ENCODE measurements at places on chromosomes 6 and 20.

GRCh38 chr6:136745300-136745699 lies 47.0 kb downstream of the MAP3K5 start:
- DNase-seq: no peak

GRCh38 chr6:6922166-6922565 lies 185.6 kb upstream of the RREB1 start:
- DNase-seq: no peak

DNA sequence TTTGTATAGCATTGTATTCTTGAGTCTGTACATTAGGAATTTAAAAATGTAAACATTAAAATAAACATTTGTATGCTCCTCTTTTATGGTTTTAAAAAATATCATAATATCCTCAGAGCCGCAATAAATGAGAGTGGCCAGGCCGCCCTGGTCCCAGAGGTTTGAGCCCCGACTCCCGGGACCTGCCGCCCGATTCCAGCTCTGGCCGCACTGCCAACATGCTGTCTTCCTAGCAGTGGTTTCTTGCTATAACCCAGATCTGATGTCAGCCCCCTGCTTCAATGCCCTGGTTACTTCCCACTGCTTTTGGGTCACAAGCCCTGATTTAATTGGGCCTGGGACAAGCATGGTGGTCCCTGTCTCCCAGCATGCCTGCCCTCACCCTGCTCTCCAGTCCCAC lies 5.4 kb upstream of the ARID1B start:
- no peak for DNase-seq

DNA sequence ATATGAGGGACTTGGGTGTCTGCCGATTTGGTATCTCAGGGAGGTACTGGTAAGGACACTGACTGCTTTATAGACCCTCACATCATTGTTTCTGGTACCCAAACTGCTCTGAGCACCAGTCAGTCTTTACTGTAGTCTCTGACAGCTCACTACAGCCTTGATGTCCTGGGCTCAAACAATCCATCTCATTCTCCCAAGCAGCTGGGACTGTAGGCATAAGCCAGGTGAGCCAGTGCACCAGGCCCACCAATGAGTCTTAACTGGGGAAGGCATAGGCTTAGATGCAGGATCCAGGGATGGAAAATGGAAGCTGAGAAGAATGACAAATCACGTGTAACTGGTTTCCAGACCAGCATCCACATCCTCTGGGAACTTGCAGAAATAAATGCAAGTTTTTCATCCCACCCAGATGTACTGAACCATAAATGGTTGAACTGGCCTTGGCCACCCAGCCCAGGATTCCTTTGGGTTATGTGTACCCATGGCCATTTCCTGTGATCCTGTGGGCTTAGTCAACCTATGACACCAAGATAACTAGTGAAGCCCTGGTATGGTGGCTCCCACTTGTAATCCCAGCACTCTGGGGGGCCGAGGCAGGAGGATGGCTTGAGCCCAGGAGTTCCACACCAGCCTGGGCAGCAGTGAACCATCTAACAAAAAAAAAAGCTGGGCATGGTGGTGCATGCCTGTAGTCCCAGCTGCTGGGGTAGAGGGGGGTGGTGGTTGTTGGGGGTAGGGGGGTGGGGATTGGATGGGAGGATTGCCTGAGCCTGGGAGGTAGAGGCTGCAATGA lies 5.8 kb downstream of the TUBB start:
- DNase-seq: no peak

GRCh38 chr20:5078399-5078958 lies 41.3 kb downstream of the PCNA start:
- peak; percentile 53 for DNase-seq

DNA sequence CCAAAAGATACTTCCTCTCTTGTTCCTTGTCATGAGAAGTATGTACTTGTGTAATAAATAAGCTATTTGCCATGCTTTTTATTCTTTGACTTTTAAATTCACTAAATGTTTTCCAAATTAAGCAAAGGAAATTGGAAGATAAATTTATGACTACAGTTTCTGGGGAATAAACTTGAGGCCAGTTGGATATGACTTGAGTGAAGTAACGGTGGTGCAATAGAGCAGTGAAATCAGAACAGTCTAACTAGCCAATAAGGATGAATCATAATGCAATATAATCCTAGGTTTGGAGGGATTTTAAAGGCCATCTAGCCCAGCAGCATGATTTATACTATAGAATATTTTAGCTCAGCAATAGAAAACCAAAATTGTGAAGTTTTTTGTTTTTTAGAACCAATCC lies 183.8 kb upstream of the TCF21 start:
- DNase-seq: no peak

DNA sequence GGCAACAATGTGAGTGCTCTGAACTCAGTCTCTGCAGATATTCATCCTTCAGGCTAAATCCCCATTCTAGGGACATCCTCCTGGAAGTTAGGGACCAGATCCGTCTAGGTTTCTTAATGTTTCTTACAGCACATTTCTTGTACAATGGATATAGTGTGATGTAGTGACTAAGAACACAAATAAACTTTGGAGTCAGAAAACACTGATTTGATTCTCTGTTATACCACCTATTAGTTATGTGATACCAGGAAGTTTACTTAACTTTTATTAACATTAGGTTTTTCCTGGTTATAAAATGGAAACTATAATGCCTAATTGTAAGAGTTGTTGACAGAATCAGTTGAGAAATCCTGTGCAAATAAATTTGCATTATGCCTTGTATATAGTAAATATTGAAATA lies 57.6 kb upstream of the KCNQ5 start:
- DNase-seq: no peak

DNA sequence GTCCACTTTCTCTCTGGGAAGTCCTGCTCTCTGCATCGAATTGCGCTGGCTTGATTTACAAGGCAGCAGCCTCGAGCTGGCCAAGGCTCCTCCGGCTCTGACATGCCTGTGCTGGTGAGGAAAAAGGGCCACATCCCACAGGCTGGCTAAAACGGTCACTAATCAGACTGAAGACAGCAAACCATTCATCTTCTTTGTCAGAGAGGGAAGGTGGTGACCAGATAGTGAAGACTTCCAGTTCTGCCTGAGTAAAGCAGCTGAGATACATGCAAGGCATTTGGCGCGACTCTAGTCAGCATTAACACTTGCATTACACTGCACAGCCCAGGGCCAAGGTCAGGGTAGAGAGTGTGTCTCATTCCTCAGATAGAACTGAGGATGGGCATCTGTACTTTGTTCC lies 203.2 kb upstream of the MAP3K7 start:
- no peak for DNase-seq

- peak; percentile 48 for DNase-seq
Observed at GRCh38 chr6:31399589-31400466, 3.6 kb upstream of the MICA start.

DNA sequence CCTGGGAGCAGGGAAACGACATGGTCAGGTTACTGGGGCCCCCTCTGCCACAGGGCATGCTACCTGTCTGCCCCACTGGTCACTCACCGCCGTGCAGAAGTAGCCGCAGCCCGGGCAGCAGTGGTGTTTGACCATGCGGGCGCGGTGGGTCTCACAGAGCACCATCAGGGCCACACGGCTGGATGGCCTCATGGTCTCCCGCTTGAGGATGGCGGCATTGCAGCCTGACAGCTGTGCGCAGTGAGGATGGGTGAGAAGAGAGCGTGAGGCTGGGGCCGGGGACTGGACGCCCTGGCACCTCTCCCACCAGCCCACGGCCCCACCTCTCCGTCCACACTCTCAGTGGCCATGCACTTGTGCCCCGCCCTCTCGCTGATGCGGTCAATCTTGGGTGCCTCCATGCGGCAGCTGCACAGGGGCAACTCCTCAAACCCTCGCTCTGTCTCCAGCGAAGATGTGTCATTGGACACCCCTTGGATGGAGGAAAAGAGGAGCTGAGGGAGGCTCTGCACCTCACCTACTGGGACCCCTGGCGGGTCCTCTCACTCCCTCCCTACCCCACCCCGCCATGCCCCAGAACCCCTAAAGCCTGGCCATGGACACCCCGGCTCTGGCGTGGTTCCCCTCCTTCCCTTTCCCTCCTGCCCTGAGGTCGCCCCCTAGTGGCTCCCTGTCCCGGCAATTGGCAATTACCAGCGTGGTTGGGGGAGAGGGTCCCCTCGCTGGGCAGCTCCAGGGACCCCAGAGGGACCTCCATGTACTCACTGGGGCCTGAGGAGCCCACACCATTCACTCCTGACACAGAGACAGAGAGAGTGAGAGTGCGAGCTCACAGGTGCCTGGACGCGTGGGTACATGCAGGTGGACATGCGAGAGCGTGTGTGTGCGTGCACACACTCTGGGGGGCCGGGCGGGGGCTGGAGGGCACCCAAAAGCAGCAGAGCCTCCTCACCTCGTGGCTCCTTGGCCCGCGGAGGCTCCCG lies 8.9 kb downstream of the EHMT2 start:
- no peak for DNase-seq

- DNase-seq: no peak
Observed at GRCh38 chr20:16018881-16019280, 554.4 kb downstream of the KIF16B start.

GRCh38 chr6:14797875-14798593 lies 447.8 kb upstream of the JARID2 start:
- no peak for DNase-seq

GRCh38 chr20:40100261-40100660 lies 588.8 kb downstream of the MAFB start:
- no peak for DNase-seq

- DNase-seq: no peak
Observed at GRCh38 chr6:100447900-100448748, 16.6 kb downstream of the SIM1 start.

DNA sequence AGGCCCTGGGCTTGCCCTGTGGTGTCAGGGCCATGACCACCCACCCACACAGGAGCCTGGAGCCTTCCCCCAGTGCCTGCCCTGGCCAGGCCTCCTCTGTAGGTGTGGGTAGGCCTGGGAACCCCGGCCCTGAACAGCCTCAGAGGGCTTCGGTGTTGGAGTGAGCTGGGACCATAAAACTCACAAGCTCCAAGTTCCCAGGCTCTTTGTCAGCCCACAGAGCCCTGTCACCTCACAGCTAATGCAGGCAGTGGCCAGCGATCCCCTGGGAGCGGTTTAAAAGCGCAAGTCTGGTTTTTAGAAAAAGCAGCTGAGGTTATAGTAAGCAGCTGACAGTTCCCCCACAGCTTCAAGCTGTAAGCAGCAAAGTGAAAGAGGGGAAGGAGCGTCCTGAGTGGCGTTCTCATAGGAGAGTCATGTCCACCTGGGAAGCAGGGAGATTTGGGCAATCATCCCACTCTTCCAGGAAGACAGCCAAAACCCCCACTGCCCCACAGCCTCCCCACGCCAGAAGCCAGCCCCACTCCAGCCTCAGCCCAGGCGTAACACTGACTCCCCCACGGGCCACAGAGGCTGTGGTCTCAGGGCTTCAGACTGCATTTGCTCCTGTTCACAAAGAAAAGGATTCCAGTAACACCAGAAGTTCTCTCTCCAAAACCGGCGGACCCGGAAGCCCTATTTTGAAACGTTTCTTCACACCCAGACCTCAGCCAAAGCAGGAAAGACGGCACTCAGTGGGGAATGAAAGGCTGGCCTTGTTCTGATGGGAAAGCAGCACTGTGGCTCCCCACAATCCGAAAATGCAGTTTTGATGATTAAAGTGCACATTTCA lies 34.3 kb upstream of the FOXC1 start:
- DNase-seq: no peak

- no peak for DNase-seq
Observed at GRCh38 chr20:22838001-22838400, 197.1 kb upstream of the SSTR4 start.

- no peak for DNase-seq
Observed at GRCh38 chr20:17852323-17852722, 116.3 kb downstream of the SNX5 start.

DNA sequence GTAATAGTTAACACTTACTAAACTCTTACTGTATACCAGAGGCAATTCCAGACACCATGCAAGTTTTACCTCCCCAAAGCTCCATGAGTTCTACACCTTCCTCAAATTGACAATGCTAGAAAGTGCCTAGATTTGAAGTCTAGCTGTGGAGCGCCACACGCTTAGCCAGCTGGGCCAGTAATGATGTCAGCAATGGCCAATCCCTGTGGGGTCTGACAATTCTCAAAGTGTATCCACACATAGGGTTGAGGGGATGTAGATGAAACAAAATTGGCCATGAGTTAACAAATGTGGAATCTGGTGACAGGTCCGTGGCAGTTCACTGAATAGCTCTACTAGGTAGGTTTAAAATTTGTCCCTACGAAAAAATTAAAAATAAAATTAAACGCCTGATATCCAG lies 1.3 kb downstream of the ZNF343 start:
- no peak for DNase-seq

GRCh38 chr20:51959066-51959542 lies 156.8 kb upstream of the SALL4 start:
- no peak for DNase-seq

DNA sequence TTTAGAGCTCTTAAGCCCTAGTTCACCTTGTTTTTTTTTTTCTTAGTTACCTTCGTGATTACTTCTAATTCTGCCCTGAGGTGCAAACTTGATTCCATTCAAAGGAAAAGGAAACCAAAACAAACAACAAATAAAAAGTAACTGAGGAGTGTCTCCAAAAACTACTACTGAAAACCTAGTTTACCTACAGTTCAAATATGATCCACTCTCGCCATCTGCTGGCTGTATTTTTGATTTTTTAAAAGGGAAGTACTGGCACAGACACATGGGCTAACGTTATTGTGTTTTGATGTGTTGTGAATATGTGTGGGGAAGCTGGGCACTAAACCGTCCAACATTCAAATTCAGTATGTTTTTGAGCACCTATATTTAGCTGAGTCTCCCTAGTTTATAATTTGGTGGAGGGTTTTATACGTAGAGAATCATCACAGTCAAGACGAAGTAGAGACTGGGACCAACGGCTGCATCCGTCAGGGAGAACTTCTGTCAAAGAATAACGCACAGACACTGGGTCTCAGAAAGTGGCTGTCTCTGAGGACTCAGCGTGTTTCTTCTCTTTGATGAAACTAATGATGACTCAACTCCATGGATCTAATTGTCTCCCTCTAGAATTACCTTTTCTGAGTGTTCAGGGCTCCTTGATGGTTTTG lies 373.5 kb upstream of the BTBD3 start:
- DNase-seq: no peak

DNA sequence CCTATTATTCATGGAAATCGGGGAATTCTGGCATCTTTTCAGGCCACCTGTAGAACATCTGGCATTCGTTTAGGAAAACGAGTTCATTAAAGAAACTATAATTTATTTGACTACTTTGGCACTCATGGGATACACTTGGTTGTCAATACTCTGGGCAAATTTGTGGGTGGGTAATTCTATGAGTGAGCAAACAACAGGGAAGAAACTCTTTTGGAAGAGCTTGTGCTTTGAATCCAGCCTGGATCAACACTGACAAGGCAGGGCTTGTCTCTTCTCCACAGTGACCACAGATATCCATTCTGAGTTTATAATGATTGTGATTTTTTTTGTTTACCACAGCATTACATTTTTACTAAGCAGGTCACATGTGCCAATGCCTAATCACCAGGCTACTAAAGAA lies 394.7 kb downstream of the THBS2 start:
- no peak for DNase-seq

- DNase-seq: peak; percentile 12
Observed at GRCh38 chr6:160137989-160138835, 16.6 kb downstream of the SLC22A1 start.

- DNase-seq: no peak
Observed at GRCh38 chr6:88251301-88251700, 85.2 kb upstream of the CNR1 start.

GRCh38 chr6:41462033-41462432 lies 84.1 kb upstream of the FOXP4 start:
- DNase-seq: no peak

- no peak for DNase-seq
Observed at GRCh38 chr20:49845060-49845459, 32.4 kb downstream of the SLC9A8 start.
